Stimulated activated naive CD8-positive, alpha-beta T cell treated with anti-CD3 and anti-CD28 coated beads, Interleukin-15, Interleukin-2, amounts not matched to agents 100 U/mL and 50 U/mL, for 24 hours (primary cell): ENCODE measurements at places on chromosomes 7 and 10.
A peak's percentile ranks its signal among the peaks of the same experiment; 100 is the strongest.

- peak; percentile 54 for DNase-seq
Measured at GRCh38 chr7:128863433-128863989, 855 bp downstream of the ATP6V1F start.

- no peak for DNase-seq
Measured at GRCh38 chr10:49139846-49140195, 6.0 kb upstream of the FAM170B start.

GRCh38 chr10:1635340-1635739, 102.0 kb downstream of the ADARB2 start:
- DNase-seq: no peak

DNA sequence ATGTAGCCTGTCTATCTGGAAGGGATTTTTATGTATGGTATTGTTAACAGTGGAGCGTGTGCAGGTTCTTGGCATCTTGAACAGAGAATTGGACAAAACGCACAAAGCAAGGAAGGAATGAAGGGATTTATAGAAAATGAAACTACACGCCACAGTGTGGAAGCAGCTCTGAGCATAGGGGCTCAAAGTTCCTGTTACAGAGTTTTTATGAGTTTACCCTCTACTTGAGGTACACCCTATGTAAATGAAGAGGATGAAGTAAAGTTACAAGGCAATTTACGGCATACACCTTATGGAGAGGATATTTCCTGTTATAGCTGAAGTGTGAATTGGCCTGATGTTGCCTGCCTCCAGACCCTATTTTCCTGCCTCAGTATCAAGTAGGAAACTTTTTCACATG, 33.3 kb downstream of the FANK1 start:
- no peak for DNase-seq

- no peak for DNase-seq
Measured at GRCh38 chr10:69382382-69383117, 34.2 kb downstream of the TACR2 start.

GRCh38 chr10:43192884-43193283, 54.6 kb downstream of the CSGALNACT2 start:
- no peak for DNase-seq

- DNase-seq: no peak
Measured at GRCh38 chr7:88647825-88648224, 111.7 kb upstream of the ZNF804B start.

- no peak for DNase-seq
Measured at GRCh38 chr7:48274662-48275061, 103.4 kb downstream of the ABCA13 start.

DNA sequence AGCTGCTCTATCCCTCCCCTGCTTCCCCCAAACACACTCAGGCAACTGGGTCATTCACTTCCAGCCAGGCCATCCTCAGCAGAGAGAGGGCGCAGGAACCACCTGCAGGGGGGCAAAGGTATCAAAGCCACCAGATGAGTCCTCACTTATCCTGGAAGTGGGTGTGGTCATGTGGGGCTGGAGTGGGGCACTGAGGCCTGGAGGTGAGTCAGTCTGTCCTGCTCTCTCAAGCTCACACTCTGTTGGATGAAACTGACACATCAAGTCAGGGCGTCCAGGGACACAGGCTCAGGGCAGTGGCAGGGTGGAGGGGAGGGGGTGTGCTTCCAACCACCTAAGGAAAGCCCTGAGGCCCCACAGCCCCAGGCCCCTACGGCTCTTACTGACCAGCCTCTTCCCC, 8.0 kb upstream of the ELFN1 start:
- DNase-seq: no peak

DNA sequence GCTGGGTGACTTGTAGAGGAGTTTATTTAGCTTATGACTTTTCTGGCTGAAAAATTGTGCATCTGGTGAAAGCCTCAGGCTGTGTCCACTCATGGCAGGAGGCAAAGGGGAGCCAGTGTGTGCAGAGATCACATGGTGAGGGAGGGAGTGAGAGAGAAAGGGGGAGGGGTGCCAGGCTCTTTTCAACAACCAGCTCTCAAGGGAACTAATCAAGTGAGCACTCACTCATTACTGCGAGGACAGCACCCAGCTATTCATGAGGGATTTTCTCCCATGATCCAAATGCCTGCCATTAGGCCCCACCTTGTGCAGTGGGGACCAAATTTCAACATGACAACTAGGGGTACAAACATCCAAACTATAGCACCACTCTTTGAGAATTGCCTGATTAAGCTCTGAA, 590.2 kb downstream of the MAGI2 start:
- DNase-seq: no peak

- DNase-seq: no peak
Measured at GRCh38 chr10:49768731-49769130, 6.6 kb upstream of the OGDHL start.

- DNase-seq: peak; percentile 81
Measured at GRCh38 chr10:2927958-2928840, 139.1 kb upstream of the PFKP start.

GRCh38 chr7:143315776-143316175, at the start of gene CLCN1:
Gene CLCN1, plus strand, starts transcription at chr7:143316111. Its CDS starts 102 bp downstream, at chr7:143316213.
- no peak for DNase-seq

GRCh38 chr10:14478604-14479003, 147.9 kb upstream of the FRMD4A start:
- DNase-seq: no peak

DNA sequence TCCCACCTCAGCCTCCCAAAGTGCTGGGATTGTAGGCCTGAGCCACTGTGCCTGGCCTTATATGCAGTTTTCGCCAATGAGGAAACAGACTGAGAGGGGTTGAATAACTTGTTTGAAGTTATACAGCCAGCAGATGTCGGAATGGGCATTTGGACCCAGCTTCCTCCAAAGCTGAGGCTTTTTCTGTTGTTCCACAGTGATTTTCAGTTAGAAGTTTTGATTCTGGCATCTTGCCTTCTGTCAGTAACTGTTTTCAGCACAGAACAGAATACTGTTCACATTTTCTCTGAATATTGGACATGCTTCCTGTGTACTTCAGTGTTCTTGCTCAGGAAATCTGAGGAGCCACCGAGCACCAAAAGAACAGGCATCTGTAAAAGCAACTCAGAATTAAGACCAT, 287.2 kb downstream of the CAMK1D start:
- no peak for DNase-seq

DNA sequence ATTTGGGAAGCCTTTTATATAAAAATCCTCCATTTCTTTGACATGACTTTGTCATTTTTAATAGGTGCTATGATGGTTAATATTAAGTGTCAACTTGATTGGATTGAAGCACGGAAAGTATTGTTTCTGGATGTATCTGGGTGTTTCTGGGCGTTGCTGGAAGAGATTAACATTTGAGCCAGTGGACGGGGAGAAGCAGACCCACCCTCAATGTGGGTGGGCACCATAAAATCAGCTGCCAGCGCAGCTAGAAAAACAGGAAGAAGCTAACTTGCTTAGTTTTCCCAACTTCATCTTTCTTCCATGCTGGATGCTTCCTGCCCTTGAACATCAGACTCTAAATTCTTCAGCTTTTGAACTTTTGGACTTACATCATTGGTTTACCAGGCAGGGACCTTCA, 1003.0 kb downstream of the SORCS3 start:
- no peak for DNase-seq

GRCh38 chr7:128705891-128706333, 33.2 kb upstream of the CALU start:
- DNase-seq: no peak

DNA sequence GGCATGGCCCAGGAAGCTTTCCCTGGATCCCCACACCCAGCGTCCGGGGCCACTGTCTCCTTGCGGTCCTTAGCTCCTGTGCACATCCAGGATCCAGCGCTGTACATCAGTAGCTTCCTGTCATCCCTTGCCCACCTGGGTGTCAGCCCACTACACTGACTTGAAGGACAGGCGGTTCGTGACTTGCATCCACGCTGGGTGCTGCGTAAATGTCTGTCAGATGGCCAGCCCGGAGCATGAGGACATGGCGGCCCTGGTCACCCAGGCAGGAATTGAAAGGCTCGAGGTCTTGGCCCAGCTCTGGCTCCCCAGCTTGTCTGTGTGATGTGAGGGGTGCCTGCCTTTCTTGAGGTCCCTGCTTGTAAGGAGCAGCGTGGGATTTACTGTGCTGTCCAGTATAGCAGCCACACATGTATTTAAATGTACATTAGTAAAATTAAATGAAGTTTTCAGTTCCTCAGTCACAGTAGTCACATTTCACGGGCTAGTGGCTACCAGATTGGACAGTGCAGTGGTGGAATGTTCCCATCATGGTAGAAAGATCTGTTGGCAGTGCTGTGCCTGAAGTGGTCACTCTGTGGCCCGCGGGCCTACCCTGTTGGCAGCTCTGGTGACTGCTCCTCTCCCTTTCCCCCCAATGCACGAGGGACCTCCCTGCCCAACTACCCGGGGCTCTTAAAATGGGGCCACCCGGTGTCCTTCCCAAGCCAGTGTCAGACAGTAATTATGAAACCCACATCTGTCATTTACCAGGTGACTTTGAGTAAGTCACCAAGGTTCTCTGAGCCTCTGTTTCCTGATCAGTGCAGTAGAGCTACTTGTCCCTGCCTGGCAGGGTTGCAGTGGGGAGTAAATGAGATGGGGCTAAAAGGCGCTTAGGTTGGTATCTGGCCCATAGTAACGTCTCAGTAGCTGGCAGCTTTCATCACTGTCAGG, 97.8 kb upstream of the PPIF start:
- DNase-seq: peak; percentile 35

DNA sequence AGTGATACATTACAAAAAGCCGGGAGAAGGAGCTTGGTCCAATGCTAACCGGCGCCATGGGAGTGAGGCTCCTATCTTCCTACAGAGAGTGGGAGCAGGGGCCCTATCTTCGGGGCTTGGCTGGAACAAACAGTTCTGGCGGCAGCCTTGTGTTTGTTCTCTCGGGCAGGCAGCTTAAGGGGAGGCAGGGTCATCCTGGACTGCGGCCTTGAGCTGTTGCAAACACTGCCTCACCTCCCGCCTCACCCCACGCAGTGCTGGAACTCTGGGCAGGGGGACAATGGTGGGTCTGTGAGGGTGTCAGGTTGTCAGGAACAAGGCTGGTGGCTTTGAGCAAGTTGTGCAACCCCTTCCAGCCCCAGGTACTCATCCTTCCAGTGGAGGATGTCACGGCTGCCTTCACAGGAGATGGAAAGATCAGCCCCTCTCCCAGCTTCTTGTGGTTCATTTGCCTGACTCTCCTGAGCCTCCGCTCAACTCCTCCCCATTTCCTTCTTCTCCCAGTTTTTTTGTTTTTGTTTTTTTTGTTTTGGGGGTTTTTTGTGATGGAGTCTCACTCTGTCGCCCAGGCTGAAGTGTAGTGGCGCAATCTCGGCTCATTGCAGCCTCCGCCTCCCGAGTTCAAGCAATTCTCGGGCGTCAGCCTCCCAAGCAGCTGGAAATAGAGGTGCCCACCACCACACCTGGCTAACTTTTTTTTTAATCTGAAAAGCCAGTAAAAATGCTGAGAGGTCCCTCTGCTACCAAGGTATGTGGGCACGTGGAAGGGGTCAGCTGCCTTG, 57.4 kb downstream of the SPOCK2 start:
- no peak for DNase-seq

GRCh38 chr10:667096-667495, 22.4 kb downstream of the DIP2C start:
- DNase-seq: no peak

DNA sequence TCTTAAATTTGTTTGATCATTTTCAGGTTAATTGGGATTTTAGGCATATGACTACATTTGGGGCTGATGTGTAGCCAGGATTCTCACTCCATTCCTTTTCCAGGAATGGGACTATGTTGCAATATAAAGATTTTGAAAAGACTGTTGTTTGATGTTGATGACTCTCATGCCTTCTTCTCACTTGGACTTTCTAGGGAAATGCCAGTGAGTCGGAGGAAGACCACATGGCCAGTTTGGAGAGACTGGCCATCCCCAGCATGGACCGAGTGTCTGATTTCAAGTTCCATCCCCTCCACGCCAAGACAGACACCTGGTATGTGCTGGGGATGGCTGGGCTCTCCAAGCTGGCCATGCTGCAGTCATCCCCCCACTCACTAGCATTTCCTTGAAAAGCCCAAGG, 5.5 kb downstream of the IGFBP3 start:
- DNase-seq: no peak

DNA sequence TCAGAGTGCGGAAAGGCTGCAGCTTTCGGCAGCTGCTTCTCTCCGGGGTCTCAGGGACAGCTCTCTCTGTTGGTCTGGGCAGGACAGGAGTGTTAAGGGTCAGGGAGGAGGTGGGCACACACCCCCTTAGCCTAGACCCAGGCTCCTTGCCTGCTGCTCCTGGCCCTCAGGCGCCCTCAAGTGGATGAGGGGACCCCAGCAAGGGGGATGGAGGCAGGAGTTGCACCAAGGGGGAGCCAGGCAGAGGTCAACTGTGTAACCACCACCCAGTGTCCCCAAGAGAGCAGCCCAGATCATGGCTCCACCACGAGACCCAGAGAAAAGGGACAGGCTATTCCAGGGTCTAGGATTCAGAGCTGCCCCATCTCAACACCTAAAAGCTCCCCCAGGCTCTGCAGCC, 26.9 kb downstream of the SPOCK2 start:
- no peak for DNase-seq

- DNase-seq: no peak
Measured at GRCh38 chr10:52216852-52217251, 97.2 kb upstream of the DKK1 start.

DNA sequence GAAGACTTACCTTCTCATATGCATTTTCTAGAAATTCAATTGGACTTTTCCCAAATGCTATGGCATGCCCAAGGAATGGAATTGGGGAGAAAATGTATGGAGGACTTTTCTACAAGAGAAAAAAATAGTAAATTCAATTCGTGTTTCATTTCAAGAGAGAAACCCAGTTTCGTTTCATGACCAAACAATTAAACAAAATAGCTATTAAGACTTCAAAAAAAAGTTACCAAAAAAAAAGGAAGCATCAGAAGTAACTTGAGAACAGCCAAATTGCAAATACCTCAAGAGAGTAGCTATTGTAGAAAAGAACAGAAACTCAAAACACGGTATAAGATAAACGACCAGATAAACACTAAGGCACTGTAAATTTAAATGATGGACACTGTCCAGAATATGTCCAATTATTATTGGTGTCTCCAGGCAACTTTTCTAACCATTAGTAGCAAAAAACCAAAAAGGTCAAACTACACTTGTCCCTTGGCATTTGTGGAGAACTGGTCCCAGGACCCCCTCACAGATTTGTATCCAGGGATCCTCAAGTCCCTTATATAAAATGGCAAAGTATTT, 2.4 kb downstream of the CYP51A1 start:
- DNase-seq: no peak

- no peak for DNase-seq
Measured at GRCh38 chr10:88207121-88207546, 343.7 kb downstream of the PTEN start.

DNA sequence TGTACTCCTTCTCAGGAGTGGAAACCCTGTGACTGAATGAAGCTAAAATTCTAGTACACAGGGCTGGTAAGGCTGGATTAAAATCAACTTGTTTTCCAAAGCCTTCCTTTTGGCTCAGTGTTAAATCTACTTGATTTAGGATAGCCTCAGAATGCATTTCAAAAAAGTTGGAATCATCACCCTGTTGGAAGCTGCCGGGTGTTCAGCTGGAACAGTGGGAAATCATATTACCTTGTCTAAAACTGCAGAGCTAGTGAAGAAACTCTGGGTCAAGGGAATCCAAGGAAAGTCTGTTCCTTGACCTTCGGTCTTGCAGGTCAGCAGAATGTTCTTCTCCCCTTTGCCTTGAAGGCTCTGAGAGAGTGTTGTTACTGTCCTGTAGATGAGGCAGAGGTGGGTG, 252.1 kb upstream of the INHBA start:
- no peak for DNase-seq

- DNase-seq: no peak
Measured at GRCh38 chr10:24456322-24456721, 247.4 kb downstream of the KIAA1217 start.

- DNase-seq: no peak
Measured at GRCh38 chr10:78691301-78692030, 377.3 kb upstream of the ZMIZ1 start.

- no peak for DNase-seq
Measured at GRCh38 chr10:97777143-97777542, 5.3 kb upstream of the SFRP5 start.
